ENCODE measurements at places on chromosomes 6 and 20.

- DNase-seq = peak; percentile 11
Measured at GRCh38 chr6:81002126-81002525, 750.4 kb downstream of the TENT5A start.

DNA sequence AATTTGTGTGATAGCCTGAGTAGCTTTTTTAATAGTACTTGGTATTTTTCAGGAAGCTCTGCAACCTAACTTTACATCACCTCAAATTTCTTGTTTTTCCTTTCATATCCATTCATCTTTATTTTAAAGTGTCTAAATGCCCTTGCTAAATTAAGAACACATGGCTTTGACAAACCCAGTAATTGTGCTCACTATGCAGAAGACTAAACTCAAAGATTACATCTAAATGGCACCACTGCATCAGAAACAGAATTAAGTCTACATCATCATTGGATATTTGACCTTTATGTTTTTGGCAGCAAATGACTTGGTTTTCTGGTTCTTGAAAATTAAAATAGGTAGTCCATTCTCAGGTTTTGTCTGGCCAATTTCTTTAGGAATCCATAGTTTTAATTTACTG is 69.6 kb upstream of the HDGFL1 start:
- DNase-seq = no peak

DNA sequence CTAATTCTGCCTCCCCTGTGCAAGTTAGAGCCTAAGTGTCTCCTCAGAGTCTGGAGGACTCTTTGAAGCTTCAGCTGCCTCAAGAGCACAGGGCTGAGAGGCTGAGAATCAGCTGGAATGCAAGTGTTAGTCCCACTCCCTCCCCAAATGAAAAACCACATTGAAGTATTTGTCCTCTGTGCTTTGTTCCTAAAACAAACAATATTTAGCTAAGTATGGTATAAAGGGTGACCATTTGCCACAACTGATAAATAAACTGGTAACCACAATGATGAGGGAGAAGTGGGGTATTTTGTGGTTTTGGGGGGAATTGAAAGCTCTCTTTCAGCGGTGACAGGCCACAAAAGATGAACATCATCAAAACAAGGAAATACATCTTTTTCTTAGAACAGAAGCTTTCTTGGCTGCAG is 91.7 kb upstream of the HDDC2 start:
- no peak for DNase-seq

DNA sequence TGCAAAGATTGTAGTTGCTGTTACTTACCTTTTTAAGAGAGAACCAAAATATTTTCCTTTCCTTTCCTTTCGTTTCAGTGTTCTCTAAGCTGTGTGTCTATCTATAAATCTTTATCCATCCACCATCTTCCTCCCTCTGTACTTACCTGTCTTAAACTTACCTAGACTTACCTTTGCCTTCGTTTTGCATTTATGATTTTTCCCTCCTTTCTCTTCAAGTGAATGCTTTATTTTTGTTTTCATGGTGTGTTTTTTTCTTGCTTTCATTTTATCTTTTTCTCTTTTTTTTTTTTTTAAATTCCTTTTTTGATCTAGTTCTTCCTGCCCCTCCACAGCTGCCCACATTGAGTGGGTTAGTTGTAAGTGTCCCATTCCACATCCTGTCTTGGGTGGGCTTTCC is 26.2 kb downstream of the ARID1B start:
- DNase-seq = no peak

- no peak for DNase-seq
Measured at GRCh38 chr6:154814063-154814462, 80.8 kb downstream of the SCAF8 start.

DNA sequence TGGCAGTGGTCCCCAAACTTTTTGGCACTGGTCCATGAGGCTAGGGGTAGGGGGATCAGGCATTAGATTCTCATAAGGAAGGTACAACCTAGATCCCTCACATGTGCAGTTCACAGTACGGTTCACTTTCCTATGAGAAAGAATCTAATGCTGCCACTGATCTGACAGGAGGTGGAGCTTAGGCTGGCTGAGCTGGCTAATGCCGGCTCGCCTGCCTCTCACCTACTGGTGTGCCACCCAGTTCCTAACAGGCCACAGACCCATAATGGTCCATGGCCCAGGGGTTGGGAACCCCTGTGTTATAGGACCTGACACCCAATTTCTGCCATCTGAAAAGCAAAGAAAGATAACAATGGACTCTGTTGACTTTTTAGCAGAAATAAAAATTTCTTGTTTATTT is 199.6 kb downstream of the GMPR start:
- DNase-seq = no peak

GRCh38 chr6:130020073-130020906 is 1.9 kb downstream of the L3MBTL3 start:
- DNase-seq = no peak

- DNase-seq = peak; percentile 8
Measured at GRCh38 chr6:32895006-32895345, 41.0 kb downstream of the PSMB9 start.

DNA sequence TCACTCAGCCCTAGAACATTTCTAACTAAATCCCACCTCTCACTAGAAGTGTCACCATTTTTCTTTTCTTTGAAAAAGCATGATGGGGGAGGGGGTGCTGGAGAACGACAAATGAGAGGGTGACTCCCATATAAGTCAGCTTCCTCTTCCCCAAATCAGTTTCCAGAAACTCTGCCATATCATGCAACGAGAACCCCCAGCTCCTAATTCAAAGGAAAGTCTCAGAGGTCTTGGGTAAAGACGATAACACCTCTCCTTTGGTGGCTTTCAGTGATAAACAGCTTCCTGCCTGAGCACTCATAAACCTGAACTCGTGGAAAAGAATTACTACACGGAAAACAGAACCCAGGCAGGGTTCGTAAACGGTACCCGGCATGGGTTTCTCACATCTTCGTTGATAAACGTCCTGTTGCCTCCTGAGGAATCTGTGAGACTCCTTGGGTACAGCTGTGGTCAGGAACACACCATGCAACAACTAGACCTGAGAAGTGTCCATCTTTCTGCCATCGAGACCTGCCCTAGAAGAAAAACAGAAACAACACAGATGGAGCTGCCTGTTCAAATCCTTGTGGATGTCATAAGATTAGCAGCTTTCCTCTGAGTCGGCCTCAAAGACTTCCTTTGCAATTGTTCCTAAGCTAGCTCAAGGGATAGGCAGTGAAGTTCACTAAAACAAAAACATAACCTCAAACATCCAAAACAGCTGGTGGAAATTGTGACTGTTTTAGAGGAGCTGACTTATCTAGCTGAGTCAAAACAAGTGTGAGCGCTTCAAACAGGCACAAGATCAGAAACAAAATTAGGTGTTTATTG is 185.8 kb upstream of the PRDM1 start:
- peak; percentile 42 for DNase-seq

DNA sequence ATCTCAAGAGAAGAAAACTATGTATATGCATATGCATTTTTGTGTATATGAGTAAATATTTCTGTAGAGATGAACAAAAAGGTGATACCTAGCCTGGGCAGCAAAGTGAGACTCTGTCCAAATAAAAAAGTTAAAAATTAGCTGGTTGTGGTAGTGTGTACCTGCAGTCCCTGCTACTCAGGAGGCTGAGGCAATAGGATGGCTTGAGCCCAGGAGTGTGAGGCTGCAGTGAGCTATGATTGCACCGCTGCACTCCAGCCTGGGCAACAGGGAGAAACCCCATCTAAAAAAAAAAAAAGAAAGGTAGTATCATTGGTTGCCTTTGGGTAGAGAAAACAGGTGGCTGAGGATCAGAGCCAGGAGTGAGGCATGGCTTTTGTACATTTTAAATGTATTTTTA is 50.9 kb downstream of the KLHL31 start:
- no peak for DNase-seq

- DNase-seq = no peak
Measured at GRCh38 chr6:95785785-95786184, 208.4 kb downstream of the MANEA start.

DNA sequence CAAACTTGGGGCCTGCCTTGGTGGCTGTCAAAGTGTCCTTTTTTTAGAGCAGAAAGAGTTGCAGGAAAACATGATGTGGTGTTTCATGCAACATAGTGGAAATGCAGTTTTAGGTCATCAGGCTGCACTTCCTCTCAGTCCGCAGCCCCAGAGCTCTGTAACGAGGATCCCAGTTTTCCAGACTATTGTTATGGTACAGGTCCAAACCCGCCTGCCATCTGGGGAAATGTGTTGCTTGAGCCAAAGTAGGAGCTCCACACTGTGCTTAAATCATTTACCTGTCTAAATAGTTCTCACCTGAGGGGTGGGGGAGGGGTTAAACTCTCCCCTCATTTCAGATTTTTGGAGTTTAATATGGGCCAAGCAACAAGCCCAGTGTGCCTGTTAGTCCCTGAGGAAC is 59.8 kb downstream of the GOPC start:
- peak; percentile 73 for DNase-seq

DNA sequence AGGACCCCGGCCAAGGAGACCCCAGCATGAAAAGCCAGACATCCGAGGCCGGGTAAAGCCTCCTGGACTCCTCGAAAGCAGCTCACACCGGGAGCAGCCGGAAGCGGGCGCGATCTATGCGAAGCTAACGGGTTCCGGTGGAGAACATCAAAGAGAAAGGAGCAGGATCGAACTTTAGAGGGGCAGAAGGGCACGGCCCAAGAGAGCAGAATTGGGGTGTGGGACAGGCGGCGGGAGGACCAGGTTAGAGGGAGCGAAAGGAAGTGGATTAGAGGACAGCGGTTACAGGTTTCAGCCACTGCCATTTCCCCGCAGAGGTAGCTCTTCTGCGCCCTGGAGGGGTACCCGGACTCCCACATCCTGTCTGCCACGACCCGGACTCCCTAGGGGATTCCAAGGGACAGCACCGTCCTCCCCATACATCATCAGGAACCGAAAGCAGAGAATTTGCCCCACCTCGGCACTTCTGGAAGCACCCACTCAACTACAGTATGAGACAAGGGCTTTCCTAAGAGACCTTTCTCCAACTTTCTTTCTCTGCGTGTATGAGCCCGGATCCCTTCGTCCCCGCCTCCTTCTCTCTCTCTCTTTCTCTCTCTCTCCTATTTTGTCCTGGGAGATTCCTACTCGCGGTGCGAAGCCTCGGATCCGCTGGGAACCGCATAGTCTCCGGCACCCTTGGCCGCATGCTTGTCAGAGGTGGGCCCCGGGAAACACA is 507 bp upstream of the VGLL2 start:
- no peak for DNase-seq

GRCh38 chr20:44231713-44232468 is 15.2 kb upstream of the GDAP1L1 start:
- DNase-seq = no peak

DNA sequence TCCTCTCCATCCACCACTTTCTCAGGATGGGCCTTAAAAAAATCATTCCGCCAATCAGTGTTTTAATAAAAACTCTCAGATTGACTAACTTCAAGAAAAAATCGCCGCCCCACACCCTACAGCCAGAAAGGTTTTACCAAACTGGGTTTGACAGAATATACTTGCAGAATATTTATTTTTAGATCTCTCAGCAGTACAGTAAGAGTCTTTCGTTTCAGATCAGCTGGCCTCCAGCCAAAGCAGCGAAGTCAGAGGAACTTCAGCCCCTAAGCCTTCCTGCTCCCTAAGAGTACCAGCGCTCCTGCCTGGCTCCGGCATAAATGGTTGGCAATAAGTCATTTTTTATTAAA is 24.7 kb downstream of the TBC1D7 start:
- DNase-seq = peak; percentile 60

DNA sequence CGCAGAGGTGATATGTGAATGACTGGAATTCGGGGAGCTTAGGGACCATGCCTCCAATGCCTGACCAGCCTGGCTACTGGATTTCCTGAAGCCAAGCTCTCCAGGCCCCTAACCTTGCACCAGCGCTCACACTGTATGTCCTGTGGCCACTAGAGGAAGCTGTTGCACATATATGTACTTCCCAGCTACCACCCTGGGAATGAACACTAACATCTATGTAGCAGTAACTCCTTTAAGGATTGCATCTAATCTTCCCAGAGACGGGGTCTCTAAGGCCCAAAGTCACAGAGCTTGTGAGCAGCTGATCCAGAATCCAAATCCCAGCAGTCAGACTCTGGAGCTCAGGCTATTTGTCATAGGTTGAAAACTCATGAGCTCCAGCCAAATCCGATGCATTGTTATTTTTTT is 20.4 kb upstream of the BPIFB1 start:
- DNase-seq = peak; percentile 57

DNA sequence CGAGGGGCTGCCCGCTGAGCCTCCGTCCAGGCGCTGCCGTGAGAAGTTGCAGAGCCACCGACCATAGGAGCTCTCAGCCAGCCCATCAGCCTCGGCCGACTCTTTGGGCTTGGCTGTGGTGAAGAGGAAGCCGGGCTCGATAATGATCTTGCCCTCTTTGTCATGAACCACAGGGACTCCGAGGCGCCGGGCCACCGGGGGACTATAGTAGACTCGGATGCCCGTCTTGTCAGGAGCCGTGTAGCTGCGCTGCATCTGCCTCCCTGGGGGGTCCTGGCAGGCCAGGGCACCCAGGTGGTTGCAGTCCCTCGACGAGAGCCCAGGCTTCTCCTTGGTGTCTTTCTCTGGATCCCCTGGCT is 20.5 kb upstream of the DSN1 start:
- DNase-seq = no peak

GRCh38 chr6:142570221-142570671 is 268.4 kb downstream of the ADGRG6 start:
- peak; percentile 80 for DNase-seq

GRCh38 chr20:59958626-59959025 is 403 bp downstream of the CDH26 start:
- no peak for DNase-seq

- no peak for DNase-seq
Measured at GRCh38 chr6:118083711-118084110, 176.6 kb downstream of the SLC35F1 start.

DNA sequence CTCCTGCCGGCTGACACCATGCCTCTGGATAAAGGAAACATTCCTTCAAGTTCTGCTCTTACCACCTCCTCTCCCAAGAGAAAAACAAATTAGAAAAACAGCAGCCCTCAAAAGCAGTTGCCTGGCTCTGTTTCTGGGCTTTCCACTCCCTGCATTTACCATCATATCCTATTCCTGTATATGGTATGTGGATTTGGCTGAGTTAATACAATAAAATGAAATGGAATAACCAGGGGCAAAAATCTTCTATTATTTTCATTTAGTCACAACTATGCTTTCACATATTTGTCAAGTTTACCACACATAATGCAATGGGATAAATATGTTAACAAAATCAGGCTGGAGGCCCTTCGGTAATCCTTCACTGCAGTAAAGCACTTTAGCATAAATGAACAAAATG is 34.3 kb downstream of the COL12A1 start:
- DNase-seq = no peak

DNA sequence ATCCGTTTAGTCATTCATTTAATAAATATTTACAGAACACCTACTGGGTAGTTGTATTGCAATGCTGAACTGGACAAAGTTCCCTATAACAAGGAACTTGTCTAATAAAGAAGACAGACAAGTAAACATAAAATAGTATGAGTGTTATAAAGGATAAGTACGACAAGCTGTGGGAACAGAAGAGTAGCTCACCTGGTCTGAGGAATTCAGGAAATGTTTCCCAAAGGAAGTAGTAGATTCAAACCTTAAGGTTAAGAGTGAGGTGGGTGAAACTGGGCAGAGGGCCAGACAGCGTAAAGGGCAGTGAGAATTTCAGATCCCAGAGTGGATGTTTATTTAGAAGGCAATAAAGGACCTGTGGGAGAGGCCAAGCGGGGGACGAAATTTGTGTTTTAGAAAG is 72.3 kb upstream of the CD2AP start:
- DNase-seq = no peak
